ENCODE measurements at places on chromosomes 4 and X.
A peak's percentile ranks its signal among the peaks of the same experiment; 100 is the strongest.

DNA sequence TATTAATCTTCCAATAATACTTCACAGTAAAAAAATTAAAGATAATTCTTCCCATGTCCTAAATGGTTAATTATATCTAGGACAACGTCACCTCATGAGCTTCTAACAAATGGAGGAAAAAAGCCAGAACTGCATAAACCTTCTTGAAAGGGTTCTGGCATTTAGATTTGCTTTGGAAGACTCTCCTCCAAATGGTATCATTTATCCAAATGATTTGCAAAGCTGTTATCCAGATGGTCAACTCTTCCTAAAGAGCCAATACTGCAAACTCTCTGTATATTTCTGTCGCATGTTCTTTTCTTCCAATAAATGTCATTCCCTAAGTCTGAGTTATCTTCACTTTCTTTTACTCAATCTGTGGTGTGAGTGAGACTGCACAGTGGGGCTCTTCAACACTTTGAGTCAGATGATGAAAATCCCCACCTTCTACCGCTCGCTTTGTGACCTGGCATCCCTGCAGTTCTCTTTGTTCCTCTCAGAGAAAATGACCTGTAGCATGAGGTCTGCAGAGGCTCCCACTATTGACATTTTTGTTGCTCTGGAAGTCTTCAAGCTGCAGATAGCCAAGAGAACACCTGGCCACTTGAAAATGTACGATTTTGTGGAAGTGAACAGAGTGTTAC, 52.9 kb downstream of the TMEM150C start:
- DNase-seq, result no peak

DNA sequence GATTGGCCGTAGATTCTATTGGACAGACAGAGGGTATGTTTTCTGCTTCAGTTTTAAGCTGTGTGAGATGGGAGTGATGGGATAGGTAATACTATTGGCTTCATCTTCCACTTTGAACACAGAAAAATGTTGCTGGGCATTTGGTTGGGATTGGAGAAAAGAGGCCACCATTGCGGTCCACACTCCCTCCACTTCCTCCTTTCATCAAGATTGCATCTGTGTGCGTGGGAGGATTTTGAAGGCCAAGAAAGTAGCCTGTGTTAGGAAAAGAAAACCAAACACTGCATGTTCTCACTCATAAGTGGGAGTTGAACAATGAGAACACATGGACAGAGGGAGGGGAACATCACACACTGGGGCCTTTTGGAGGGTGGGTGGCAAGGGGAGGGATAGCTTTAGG, 56.4 kb downstream of the EGF start:
- no peak for DNase-seq

DNA sequence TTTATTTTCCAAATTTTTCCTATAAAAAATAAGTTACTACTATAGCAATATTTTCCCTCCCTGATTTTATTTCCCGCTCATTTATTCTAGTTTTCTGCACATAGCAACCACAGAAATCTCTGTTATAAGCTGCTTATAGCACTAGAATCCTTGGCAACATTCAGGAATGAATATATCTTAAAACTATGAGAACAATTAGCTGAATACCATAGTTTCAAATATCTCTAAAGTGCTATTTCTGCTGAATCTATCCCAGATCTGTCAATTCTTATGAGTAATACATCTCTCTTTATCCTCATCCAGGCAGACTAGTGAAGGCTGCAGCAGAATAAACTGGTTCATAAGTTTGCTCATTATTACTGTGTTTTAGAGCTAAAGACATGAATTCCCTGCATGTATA, 622.9 kb upstream of the DIPK2B start:
- no peak for DNase-seq

DNA sequence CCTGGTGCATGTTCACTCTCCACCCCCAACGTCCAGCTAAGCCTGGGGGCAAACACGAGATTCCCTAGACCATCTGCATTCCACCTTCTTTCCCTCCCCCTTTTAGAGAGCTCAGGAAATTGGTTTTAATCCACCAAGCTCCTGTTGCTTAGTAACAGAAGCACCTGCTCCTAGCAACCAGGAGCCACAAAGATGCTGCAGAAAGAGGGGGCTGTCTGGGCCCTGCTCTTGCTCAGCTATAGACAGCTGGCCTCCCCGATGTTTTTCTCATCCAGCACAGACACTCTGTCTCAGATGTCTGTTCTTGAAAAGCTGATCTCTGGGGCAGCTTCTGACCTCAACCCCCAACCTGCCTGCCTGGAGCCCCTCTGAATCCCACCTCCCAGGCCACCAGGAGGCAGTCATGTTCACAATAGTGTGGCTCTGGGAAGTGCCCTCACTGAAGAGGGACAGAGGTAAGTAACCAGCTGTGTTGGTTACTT, 71.5 kb downstream of the SLC16A2 start:
- DNase-seq, result peak; percentile 47

DNA sequence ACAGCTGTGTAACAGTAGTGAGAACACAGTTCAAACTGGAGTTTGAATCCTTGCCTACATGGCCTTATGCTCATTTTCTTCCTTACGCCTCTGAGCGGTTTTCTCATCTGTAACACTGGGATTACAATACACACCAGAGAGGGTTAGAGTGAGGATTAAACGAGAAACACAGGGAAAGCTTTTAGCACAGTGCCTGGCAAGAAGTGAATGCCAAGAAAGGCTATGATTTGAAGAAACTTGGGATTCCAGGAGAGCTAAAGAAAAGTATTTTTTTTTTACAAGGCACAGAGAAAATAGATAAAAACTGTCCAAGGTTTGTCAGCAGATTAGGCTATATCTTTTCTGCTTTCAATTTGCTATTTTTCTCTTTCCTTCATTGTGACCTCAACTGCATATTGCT, 246.4 kb downstream of the FBXW7 start:
- no peak for DNase-seq

GRCh38 chrX:70244881-70245280, 10.4 kb downstream of the AWAT1 start:
- DNase-seq, result no peak

DNA sequence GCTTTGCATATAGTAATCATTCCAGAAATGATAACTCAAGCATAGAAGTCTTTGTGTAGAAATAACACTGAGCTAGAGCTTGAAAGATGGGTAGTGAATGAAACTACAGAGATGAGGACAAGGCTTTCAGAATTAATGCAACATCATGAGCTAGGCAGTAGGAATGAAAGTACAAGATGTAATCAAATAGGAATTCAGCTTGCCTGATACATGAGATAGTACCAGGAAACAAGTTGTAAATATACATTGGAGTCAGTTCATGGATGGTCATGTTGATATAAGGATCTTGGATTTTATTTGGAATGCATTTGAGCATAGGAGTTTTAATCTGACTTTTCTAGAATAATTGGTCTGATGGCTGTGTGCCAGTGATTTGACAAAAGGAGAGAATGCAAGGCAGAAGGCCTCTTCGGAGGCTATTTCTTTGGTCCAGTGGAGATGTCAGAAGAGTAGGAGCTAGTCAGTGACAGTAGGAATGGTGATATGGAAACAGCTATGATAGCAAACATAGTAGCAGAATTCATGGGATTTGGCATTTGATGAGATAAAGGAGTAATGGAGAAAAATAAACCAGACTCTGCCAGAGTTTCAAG, 206.4 kb upstream of the PACRGL start:
- DNase-seq, result no peak

DNA sequence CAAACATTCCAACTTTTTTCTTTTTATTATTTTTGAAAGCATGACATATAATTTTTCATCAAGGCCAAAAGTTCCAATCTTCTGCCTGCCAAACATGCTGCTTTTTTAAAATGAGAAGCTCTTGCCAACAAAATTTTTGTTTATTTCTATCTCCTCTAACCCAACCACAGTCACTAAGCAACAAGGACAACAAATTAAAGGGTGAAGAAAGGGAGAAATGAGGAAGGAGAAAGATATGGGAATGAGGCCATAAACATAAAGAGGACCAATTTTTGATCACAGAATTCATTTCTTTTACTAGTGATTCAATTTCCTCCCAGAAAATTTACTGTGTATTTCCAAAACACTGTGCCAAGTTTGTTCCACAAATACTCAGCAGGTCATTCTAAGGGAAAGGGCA, 537.0 kb upstream of the DIAPH2 start:
- no peak for DNase-seq

- no peak for DNase-seq
Observed at GRCh38 chrX:110294087-110294486, 23.8 kb downstream of the AMMECR1 start.

GRCh38 chrX:105635794-105636193, 186.5 kb upstream of the NRK start:
- DNase-seq, result no peak

- DNase-seq, result no peak
Observed at GRCh38 chr4:99102634-99103033, 14.0 kb upstream of the ADH5 start.

GRCh38 chr4:56743550-56743949, 62.5 kb upstream of the HOPX start:
- DNase-seq, result peak; percentile 46

DNA sequence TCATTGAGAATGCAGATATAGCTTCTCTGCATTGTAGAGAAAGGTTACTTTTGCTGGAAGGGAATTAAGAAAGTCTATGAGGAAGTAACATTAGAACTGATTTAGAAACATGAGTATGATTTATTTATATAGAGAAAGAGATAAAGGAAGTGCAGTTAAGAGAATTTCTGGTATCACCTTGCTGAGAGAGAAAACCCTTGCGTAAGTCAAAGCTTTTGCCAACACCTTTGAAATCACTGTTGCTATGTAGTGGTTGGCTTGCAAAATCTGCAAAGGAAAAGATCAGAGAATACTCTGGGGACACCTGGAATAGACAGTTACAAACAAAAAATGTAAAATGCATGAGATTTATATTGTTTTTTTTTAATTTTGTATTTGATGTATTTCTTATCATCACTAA, 137.3 kb upstream of the RXFP1 start:
- no peak for DNase-seq

GRCh38 chr4:19615086-19615689, 636.5 kb upstream of the SLIT2 start:
- no peak for DNase-seq
